Ovary (tissue), 10 donors: ENCODE measurements at places on chromosomes 2 and 18. TPM values are rescaled to one million over a fixed set of nuclear protein-coding genes. Genes with fewer than 3 reads are reported as not detected.

Gene EGR4
- not detected for total RNA-seq

Gene HOXD3
- 12.9 TPM for total RNA-seq

Gene STPG4
- not detected for total RNA-seq

Gene HOXD12
- total RNA-seq: not detected

Gene LIPG
- total RNA-seq: 0.65 TPM

Gene RPRM
- total RNA-seq: 17.3 TPM

Gene M1AP
- 0.46 TPM for total RNA-seq

Gene FKBP1B
- 4.5 TPM for total RNA-seq

Gene CCDC102B
- total RNA-seq: 4.0 TPM

Gene SCN3A
- total RNA-seq: 0.80 TPM

Gene FN1
- 188 TPM for total RNA-seq

Gene SLC23A3
- total RNA-seq: 1.3 TPM
